ENCODE measurements at places on chromosomes 1 and 21.

- DNase-seq: no peak
Observed at GRCh38 chr1:23984417-23985186, 4.5 kb upstream of the SRSF10 start.

DNA sequence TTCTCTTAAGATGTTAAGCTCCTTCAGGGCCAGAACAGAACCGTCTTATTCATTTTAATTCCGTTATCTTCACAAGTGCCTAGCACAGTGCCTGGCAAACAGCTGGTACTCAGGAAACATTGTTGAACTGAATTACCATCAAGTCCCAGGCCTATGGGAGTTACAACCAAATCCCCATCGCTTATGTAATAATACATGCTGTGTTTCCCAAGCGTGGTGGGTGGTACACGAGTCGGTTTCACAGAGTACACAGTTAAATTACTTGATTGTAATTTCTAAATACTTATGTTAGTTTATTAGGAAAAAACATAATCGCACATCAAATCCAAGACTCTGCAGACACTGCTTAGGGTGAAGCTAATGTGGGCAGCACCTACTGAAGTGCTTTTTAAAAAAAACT, 1.0 kb downstream of the ANGEL2 start:
- DNase-seq: no peak

- DNase-seq: no peak
Observed at GRCh38 chr21:30222724-30223123, 6.8 kb upstream of the CLDN8 start.

DNA sequence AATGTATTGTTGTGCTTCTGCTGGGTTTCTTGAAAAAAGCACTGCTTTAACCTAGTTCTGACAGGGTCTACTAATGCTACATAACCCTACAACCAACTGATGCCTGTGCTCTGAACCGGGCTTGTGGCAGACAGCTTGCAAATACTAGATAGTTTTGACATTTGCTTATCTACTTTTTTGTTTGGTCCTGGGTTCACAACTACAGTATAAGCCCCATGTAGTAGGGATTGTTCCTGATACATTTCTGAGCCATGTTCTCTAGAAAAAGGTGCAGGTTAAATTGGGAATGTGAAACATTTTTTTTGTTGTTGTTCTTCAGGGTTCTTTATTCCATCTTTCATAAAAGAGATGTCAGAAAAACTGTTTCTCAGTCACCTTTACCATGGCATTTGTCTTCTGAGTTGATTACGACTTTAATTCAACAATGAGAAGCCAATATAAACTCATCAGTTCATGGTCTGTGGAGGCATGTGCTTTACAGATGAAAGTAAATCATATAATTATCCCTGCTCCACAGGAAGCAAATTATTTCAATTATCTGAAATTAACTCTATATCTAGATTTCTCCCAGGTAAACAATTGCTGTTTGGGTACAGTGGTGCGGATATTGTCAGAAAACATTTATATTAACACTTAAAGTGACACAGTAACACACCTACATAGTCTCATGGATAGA, 22.0 kb downstream of the OLFM3 start:
- no peak for DNase-seq

- DNase-seq: no peak
Observed at GRCh38 chr1:59788825-59789224, 25.9 kb upstream of the HOOK1 start.

GRCh38 chr1:119986007-119986497, 83.4 kb downstream of the NOTCH2 start:
- no peak for DNase-seq

- DNase-seq: no peak
Observed at GRCh38 chr1:20487236-20487590, 1.2 kb upstream of the CAMK2N1 start.

GRCh38 chr1:115307661-115308060, 30.4 kb downstream of the NGF start:
- no peak for DNase-seq

GRCh38 chr1:22217811-22218460, 75.0 kb upstream of the WNT4 start:
- DNase-seq: no peak

GRCh38 chr21:42125571-42126544, 54.7 kb downstream of the UMODL1 start:
- no peak for DNase-seq

GRCh38 chr21:39842741-39843459, 24.3 kb upstream of the PCP4 start:
- DNase-seq: no peak

DNA sequence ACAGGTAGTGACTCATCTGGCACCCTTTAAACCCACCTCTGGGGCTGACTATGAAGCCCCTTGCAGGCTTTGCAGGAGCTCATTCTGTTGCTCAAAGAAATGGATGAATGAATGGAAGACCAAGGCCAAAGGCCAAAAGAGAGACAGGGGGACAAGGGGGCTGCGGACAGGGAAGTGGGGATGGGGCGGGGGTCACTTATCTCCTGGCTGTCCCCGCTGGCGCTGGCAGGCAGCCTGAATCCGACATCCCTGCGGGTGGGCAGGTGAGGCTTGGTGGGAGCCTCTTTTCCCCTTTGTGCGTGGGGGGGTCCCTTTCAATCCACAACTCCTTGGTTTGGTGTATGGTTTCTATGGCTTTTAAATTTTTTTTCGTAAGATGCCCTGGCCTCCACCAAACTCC, 239.6 kb upstream of the C1orf174 start:
- DNase-seq: no peak

DNA sequence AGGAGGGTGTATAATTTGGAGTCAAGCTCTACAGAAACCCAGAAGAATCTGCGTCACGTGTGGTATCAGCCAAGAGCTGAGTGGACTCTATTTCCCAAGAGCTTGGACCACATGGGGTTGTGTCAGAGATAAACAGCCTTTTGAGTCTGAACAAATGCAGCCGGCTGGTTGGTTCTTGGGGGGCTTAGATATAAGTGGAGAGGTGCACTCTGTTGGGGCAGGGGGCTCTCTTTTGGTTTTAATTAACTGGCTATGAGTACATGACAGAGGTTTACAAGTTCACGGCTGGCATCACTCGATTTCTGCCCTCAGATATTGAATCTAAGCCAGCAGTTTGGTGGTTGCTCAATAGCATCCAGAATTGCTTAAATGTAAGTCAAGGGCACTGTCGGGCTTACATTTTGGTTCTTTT, 501 bp upstream of the MRAP start:
- no peak for DNase-seq

GRCh38 chr1:15139654-15140350, 13.7 kb upstream of the TMEM51 start:
- DNase-seq: peak; percentile 6

GRCh38 chr1:36133484-36133883, 8.5 kb upstream of the COL8A2 start:
- DNase-seq: no peak

DNA sequence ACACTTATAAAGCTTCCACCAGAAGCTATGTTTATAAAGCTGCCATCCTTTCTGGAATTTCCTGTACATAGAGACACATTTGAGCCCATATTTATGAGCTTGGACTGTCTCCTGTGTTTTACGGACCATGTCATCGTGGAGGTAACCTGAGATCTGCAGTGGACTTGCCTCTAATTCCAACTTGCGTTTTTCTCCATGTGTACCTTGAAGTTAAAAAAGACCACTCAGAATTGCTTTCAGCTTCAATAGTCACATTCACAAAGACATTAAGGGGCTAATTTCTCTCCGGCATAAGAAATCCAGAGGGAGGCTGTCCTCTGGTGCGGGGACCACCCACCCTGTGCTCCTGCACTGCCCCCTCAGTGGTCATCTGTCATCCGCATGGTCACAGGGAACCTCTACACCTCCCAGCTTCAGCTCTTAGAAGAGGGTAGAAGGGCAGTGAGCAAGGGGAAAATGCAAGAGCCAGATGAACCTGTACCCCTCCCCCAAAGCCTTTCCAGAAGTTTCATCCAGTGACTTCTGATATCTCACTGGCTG, 521.4 kb upstream of the CAMK1G start:
- no peak for DNase-seq

GRCh38 chr1:208192995-208193394, 51.2 kb downstream of the PLXNA2 start:
- no peak for DNase-seq

DNA sequence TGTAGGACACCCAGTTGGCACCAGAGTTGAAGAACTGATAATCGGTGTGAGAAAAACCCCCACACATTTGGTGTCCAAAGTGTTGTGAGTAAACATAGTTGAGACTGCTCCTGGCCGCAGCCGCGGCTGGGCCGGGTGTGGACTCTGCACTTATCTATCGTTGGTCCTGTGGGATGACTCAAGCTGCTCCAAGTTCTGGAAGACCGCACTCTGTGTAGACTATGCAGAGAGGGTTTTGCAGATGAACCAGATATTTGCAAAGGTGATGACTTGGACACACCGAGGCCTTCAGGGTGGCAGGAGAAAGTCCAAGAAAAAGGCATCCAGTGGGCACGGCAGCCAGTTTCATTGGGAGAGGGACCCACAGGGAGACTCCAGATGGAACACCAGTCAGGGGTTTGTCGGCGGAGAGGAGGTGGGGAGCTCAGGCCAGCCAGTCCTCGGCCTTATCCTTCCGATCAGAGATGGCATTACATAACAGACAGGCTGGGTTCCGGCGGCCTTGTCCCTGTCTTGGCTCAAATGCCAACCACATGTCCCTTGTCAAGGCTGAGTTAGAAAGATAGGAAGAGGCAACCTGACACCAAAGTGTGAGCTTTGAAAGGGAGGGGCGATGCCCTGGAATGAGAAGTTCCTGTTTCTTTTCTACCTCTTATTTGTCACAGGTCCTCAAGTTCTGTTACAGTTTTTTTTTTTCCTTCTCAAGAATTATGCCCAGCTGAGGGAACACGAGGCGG, 21.1 kb downstream of the C2CD2 start:
- no peak for DNase-seq

GRCh38 chr1:1758692-1759455, 19.4 kb downstream of the NADK start:
- DNase-seq: no peak

DNA sequence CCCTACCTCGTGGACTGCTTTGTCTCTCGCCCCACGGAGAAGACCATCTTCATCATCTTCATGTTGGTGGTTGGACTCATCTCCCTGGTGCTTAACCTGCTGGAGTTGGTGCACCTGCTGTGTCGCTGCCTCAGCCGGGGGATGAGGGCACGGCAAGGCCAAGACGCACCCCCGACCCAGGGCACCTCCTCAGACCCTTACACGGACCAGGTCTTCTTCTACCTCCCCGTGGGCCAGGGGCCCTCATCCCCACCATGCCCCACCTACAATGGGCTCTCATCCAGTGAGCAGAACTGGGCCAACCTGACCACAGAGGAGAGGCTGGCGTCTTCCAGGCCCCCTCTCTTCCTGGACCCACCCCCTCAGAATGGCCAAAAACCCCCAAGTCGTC, 2.0 kb downstream of the GJA4 start:
- no peak for DNase-seq

GRCh38 chr21:45862543-45863207, 118.9 kb upstream of the COL6A1 start:
- no peak for DNase-seq

DNA sequence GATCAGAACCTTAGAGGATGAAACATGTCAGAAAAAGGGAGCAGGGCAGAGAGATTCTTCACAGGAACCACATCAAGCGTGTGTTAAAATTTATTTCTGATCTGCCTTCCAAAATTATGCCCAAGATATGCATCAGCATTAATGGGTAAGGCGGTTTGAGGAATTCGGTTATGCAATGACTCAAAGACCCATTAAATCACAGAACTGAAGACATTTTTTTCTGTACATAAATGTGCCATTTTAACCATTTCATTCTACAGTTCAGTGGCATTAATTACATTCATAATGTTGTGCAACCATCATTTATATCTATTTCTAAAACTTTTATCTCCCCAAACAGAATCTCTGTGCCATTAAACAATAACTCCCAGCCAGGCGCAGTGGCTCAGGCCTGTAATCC, 43.4 kb downstream of the CNST start:
- DNase-seq: no peak

GRCh38 chr21:44948426-44949120, 8.7 kb downstream of the SLX9 start:
- no peak for DNase-seq

DNA sequence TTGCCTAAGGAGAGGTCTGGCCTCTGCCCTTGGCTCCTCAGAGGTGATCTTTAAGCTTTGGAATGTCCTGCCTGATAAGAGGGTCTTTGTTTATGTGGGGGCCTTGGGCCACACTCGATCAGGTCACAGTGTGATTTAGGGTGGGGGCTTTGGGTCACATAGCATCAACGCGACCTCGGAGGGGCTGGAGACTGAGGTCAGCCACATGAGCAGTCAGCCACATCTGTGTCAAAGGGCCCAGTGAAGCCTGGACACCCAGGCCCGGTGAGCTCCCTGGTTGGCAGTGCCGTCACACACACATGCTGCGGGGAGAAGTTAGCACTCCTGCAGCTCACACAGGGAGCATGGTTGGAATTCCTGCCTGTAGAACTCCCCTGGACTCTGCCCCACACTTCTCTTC, 345.0 kb downstream of the NPHP4 start:
- DNase-seq: no peak

- no peak for DNase-seq
Observed at GRCh38 chr1:224745924-224746323, 129.8 kb downstream of the CNIH3 start.

GRCh38 chr1:69328186-69328585, 239.5 kb upstream of the LRRC7 start:
- DNase-seq: no peak

DNA sequence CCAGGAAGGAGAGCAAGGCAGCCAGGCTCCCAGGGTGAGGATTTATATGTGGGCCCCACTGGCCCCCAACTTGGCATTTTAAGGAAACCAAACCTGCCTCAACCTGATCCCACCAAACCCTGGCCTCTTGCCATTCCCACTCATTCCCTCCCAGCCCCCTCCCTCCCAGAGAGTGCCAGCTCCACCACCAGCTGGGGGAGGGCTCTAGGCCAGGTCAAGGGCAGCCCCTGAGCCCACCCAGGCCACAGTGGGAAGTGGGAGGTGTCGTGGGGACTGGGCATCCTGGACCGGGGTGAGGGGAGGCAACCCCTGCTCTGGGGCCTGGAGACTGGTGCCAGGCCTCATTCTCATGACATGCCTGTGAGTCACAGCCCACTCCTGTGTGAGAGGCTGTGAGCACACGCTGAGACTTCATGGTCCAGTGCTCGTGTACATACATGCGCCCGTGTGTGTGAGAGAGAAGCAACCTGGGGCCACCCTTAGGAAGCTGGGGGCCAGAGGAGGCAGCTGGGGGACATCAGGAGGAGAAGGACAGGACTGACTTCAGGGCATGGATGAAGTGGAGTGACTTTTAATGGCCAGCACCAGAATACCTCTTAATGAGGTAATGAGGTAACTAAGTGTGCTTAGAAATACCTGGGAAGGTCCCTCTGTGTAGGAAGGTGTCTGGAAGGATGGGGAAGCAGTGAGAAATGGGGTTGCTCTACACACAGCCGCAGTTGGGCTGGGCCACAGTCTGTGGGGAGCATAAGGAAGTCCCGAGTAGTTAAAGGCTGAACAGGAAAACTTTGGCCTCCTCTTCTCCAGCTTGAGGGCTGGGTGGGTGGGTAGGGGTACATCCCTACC, at the start of gene S100A2:
Gene S100A2, minus strand, starts transcription at position 316 of the 846 bp plus-strand sequence. CDS start 1,967 bp downstream, outside the sequence.
- no peak for DNase-seq

DNA sequence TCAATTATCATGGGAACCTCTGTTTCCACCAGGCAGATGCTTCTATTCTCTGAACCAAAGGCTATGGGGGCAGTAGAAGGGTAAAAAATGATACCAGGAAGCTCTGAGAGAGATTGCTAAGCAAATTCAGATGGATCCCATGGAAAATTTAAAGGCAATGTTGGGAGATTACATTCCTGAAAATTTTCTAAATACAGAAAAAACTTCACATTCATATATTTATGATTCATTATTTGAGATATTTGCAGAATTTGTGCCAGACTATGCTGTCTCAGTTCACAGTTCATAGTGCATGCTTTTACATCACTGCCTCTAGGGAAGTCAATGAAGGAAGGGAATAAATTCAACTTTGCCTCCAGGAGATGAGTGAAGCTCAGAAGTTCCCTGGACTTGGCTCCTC, 57.5 kb downstream of the KCNT2 start:
- DNase-seq: no peak
